Spinal cord (tissue), 10 donors: ENCODE measurements at places on chromosomes 12 and 14. TPM values are rescaled to one million over a fixed set of nuclear protein-coding genes. Genes with fewer than 3 reads are reported as not detected.

GRCh38 chr14:58942516-58942915 lies 246.0 kb upstream of the DAAM1 start:
- no peak overlapping the region for H3K4me3 ChIP-seq
- DNase-seq = no peak
- H3K27me3 ChIP-seq = no peaks in the 10 kb centered on the region

The TMEM121 gene
- 11.7 TPM for total RNA-seq

GRCh38 chr12:13801543-13801942 lies 179.9 kb downstream of the GRIN2B start:
- no peaks in the 10 kb centered on the region for H3K4me1 ChIP-seq
- no peak overlapping the region for H3K4me3 ChIP-seq
- no peaks in the 10 kb centered on the region for H3K36me3 ChIP-seq
- DNase-seq = no peak
- H3K27me3 ChIP-seq = no peaks in the 10 kb centered on the region
- H3K27ac ChIP-seq = no peak overlapping the region

GRCh38 chr12:89859508-89860220 lies 151.0 kb upstream of the ATP2B1 start:
- H3K27ac ChIP-seq = no peak overlapping the region
- H3K4me3 ChIP-seq = no peak overlapping the region
- no peaks in the 10 kb centered on the region for H3K36me3 ChIP-seq
- DNase-seq = no peak
- no peaks in the 10 kb centered on the region for H3K27me3 ChIP-seq
- H3K4me1 ChIP-seq = no peaks in the 10 kb centered on the region

The COX8C gene
- total RNA-seq = not detected

DNA sequence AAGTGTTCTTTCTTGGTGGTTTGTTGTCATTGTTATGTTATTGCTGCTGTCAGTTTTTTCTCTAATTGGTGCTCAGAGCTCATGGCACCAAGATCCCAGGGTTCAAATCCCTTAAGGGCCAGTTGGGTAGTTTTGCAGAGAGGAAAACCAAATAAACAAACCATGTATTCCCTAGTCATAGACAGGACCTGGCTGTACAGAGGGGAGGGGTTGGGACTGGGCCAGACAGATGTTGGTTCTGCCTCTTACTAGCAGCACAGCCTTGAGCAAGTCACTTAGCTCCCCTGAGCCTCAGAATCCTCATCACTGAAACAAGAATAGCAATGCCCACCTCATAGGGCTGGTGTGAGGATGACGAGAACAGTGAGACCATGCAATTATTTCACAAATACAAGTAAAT lies 53.4 kb downstream of the LTBP2 start:
- H3K36me3 ChIP-seq = no peaks in the 10 kb centered on the region
- no peak for DNase-seq
- H3K4me1 ChIP-seq = no peaks in the 10 kb centered on the region
- no peak overlapping the region for H3K27ac ChIP-seq
- no peak overlapping the region for H3K4me3 ChIP-seq

DNA sequence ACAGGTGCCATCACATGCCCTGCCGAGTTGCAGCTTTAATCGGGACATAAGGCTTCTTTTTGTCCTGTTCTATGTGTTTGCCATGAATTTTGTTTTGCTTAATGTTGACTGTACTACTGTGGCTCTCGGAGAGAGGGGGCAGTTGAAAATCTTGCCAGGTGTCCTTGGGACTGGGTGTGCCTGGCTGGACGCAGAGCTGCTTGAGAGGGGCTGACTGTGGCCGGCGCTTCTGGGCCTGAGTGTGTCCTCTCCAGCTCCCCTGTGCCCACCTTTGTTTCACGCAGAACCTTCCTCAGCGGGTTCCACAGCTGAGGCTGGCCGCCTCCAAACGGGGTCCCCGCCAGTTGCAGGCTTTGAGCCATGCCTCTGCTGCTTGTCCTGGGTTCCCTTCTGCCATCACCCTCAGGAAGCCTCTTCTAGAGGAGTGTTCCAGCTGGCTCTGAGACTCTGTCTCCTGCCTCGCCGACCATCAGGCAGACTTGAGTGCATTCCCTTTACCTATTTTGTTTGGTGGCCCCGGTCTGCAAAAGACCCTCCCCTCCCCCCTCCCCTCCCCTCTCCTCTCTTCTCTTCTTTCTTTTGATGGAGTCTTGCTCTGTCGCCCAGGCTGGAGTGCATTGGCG lies 49.7 kb downstream of the DDX51 start:
- no peak overlapping the region for H3K4me3 ChIP-seq
- no peaks in the 10 kb centered on the region for H3K27me3 ChIP-seq
- H3K36me3 ChIP-seq = peaks cover 27% of the 10 kb centered on the region
- H3K27ac ChIP-seq = no peak overlapping the region
- no peaks in the 10 kb centered on the region for H3K4me1 ChIP-seq
- no peak for DNase-seq

DNA sequence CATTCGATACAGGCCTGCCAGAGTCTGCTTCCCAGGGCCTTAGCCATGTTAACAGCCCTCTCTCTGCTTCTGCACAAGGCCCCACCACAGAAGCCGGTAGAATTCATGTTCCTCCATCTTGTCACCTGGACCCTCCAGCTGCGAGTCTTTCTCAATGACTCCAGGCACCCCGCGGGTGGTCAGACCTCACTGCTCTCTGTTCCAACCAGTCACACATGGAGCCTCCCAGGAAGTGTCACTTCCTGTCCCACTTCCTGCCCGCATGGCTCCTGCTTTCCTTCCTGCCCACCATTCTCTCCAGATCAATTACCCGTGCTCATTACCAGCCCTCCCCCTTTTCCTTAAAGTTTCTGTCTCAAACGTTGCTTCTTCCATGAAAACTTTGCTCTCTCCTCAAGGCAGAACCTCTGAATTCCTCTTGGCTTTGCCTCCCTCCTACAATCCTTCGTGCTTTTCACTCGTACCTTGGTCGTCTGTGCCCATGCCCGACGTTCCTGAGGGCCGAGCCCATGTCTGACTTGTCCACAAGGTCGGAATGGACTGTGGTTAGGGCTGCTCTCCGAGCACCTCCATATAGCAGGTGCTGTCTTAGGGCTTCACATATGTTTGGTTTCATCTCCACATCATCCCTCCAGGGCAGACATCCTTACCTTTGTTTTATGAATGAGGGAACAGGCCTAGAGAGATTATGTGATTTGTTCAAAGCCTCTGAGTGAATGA lies 172.1 kb downstream of the TSPAN9 start:
- H3K4me1 ChIP-seq = peaks cover 50% of the 10 kb centered on the region
- peaks cover 12% of the 10 kb centered on the region for H3K36me3 ChIP-seq
- H3K4me3 ChIP-seq = no peak overlapping the region
- no peak for DNase-seq
- H3K27ac ChIP-seq = no peak overlapping the region
